ENCODE measurements at places on chromosomes 6 and 20.

DNA sequence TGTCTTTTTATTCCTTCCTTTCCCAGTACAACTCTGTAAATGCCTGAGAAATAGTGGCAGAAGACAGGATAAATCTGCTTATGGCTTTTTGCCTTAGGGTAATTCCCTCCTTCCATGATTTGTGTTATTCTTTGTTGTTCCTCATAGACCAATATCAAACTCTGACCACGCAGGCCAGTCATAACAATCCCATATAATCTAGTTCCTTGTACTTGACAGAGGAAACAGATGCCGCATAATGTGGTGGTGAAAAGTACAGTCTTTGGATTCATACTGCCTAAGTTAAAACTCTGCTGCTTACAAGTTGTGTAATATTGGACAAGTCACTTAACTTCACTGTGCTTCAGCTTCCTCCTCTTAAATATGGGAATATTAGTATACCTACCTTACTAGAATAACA lies 8.2 kb upstream of the BAG2 start:
- DNase-seq, result peak; percentile 17

- peak; percentile 65 for DNase-seq
These were observed 70.5 kb downstream of the FAM217A start for GRCh38 chr6:4008324-4009047.

DNA sequence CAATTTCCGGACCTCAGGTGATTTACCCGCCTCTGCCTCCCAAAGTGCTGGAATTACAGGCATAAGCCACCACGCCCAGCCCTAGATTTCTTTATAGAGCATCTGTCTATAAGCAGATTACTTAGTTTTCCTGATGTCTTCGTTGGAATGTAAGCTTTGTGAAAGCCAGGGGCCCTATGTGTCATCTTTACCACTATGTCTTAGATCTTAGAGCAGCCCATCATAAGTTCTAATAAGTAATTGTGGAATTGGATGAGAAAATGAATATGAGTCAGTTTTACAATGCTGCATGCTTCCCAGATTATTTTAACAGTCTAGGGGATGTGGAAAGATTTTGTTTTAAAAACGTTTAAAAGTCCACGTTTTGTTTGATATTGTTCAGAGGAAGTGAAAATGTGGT lies 9.1 kb upstream of the ZBTB2 start:
- peak; percentile 29 for DNase-seq

DNA sequence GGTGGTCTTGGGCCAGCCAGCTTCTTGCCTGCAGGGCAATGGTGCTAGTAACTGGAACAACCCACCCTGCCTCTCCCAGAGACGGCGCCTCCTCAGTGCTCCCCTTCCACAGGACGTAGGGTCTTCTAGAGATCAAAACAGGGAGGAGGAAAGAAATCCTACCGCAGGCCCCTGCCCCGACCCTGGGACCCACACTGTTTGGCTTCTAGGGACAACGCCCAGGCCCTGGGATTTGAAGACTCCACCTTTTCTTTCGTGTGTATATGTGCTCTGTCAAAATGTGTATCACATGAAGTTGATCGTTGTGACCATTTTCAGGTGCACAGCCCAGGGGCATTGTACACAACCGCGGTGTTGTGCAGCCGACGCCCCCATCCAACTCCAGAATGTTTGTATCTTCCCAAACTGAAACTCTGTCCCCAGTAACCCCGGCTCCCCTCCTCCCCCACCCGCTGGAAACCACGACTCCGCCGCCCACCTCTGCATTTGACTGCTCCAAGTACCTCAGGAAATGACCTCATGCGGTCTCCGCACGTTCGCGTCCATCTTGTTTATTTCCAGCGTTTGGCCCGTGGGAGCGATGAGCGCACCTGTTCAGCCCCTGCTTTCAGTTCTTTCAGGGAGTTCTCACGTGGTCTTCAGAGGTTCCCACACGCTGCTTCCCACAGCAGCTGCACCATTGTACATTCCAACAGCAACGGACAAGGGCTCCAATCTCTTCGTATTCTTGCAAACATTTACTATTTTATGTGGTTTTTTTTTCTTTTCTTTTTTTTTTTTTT lies 3.4 kb upstream of the BHLHE23 start:
- peak; percentile 20 for DNase-seq

DNA sequence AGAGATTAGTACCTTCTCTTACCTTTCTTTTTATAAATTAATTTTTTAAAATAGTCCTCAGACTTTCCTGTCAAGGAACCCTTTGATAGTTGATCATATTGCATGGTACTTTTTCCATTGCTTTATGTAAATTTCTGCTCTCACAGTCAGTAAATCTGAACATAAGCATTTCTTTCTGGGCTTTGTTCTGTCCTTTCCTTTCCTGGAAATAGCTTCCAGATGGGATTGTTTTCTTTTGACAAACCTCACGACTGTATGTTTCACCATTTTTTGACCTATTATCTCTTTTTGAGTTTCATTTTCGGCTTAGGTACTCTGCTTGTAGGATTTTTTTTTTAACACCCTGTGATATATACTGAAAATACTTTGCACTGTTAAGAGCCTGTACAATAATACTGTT lies 32.6 kb downstream of the UTRN start:
- DNase-seq, result peak; percentile 64

- DNase-seq, result peak; percentile 80
These were observed 3.1 kb downstream of the PXDC1 start for GRCh38 chr6:3748208-3749066.

GRCh38 chr6:11702500-11703130 lies 76.0 kb downstream of the ADTRP start:
- peak; percentile 82 for DNase-seq

DNA sequence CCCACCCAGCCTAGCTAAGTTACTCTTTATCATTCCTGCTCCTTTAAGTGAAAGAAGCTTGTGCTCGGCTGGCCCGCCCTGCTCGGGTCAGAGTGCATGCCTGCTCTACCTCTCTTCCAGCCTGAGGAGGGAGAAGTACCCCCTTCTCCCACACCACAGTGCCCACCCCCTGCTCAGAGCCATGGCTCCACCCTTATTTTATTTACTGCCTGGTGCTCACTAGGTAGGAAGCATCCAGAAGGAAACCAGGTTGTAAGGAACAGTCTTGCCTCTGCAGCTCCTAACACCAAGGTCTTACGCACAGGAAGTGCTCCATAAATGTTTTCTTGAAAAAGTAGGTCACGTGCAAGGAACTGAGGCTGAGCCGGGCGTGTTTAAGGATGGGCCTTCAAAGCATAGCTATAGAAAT lies 105.7 kb upstream of the SNX9 start:
- DNase-seq, result no peak

Measured in RPMI7951 (cell line).